Left renal pelvis (tissue), 4 donors: ENCODE measurements at places on chromosomes 1 and 21.

DNA sequence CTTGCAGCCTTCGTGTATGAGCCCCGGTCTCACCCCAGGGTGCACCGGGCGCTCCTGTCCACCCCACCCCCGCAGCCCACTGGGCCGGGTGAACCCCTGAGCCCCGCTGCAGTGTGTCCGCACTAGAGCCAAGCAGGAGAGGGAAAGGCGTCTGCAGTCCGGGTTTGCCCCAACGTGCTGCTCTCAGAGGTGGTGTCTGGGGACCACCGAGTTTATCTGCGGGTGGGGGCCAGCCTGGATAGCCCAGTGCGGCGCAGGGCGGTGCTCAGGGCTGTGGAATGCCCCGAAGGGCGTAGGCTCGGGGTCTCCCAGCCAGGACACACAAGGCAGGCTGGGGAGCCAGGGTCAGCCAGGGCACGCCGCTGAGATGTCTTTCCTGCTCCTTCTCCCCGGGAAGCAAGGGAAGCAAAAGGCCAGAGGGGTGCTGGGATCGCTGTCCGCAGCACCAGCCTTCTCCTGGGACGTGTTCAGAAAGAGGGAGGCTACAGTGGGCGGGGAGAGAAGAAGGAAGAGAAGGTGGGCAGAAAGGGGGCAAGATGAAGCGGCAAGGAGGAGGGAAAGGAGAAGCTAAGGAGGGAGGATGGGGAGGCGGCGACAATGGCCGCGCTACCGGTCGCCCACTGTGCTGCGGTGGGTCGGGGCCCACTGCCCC, 56.6 kb downstream of the MAB21L3 start:
- DNase-seq: no peak

GRCh38 chr1:209686322-209686721, 11.1 kb downstream of the G0S2 start:
- no peak for DNase-seq

DNA sequence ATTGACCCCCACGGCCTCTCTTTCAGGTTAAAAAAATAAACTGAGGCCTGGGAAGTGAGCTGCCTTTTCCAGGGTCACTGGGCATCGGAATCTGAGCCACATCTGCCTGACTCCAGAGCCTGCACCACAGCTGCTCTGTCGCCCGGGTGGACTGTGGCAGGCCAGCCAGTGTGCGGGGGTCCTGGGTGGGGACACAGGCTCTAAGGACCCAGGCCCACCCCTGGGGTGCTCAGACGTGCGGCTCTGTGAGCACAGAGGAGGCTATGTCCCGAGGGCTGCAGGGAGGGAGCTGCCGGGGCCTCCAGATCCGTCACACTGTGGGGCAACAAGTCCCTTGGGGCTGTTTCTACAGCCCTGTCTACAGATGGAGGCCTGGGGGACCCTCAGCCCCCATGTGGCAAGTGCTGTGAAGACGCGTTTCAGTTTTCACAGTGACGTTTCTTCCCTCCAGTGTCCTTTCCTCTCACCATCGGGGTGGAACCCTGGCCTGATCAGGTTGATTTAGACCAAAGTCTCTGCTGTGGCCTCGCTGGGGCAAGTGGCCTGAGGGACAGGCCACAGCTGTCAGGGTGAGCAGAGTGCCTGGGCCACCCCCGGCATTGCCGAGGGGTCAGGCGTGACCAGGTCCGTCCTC, 39.2 kb upstream of the ACTRT2 start:
- no peak for DNase-seq

DNA sequence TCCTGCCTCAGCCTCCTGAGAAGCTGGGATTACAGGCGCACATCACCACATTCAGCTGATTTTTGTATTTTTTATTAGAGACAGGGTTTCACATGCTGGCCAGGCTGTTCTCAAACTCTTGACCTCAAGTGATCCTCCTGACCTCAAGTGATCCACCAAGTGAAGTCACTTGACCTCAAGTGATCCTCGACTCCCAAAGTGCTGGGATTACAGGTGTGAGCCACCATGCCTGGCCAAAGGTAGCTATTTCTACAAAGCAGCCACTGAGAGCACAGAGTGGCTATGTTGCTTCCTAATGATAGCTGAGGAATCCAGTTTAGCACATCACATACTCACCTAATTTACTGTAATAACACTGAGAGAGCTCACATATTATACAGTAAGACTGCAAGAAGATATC, 44.8 kb upstream of the CPLANE2 start:
- DNase-seq: no peak

- no peak for DNase-seq
Measured at GRCh38 chr1:21857840-21858670, 46.0 kb downstream of the LDLRAD2 start.

DNA sequence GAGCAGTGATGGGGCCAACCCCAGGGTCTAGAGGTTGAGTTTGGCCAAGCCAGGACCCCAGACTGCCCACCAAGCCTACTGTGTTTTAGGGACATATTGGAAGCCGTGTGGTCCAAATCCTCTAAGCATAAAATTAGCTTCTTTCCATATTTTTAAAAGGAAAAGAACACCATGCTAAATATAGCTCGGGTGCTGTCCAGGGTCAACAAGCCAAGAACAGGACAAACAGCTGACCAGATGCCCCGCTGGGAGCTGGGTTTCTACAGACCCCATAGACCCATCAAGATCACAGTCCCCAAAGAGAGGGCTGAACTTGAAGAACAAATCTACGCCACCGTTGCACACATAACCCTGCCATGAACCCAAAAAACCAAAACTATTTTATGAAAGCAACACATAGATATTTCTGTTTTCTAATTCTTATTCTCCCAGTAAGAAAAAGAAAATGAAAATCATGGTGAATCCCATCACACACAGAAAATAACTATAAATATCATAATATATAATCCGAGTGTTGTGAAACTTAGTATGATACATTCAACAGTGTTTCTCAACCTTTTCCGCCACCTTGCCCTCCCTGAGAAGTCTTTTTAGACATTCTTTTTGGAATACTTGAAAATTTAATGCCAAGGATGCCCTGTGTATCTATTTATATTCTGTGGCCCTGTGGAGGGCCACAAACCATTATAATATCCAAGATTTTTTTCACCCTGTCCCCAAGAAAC, 36.2 kb upstream of the FHAD1 start:
- no peak for DNase-seq

- DNase-seq: no peak
Measured at GRCh38 chr21:27036736-27037301, 69.9 kb upstream of the ADAMTS5 start.

GRCh38 chr1:214698559-214698958, 95.6 kb downstream of the CENPF start:
- no peak for DNase-seq

DNA sequence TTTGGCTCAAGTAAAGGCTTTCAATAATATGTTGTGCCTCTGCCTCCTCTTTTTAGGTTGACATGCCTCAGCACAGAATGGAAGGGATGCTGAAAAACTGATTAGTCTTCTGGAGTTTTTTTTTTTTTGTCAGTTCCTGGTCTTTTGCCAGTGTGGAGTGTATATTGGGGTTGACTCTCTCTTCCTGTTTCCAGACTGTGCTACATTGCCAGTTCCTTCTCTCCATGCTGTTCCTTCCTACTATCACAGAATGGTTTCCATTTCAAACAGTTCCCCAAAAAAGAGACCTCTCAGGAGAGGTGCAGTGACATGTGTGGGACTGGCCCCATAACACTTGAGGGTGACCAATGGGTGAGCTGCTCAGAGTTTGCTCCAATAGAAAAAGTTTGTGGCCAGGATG, 101.7 kb upstream of the ETV3 start:
- DNase-seq: no peak

GRCh38 chr1:9244501-9245229, 10.1 kb downstream of the H6PD start:
- no peak for DNase-seq

DNA sequence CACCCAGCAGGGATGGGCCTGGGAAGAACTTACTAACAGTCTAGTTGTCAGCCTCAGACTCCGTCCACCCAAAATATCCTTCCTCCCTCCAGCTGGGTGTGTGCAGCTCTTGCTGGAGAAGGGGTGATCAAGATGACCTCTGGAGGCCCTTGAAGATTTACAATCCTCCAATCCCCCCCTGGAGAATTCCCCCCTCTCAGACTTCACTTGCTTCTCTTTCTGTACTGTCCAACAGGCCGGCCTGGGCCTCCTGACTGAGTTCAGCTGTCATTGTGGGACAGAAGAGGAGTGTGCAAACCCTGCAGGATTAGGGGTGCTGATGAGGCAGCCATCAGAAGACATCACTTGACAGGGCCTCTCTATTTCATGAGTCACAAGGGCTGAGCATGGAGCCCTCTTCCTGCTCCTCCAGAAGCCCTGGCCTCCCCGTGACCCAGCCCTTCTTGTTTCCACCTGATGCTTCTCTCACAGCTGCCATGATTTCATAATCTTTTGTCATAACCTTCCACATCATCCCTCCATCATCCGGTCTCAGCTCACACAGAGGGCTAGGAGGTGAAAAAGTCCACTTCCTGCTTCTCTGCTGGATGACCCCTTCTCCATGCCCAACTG, 17.5 kb upstream of the IGFN1 start:
- DNase-seq: no peak

GRCh38 chr1:108610073-108610472, 50.2 kb downstream of the EEIG2 start:
- DNase-seq: no peak

DNA sequence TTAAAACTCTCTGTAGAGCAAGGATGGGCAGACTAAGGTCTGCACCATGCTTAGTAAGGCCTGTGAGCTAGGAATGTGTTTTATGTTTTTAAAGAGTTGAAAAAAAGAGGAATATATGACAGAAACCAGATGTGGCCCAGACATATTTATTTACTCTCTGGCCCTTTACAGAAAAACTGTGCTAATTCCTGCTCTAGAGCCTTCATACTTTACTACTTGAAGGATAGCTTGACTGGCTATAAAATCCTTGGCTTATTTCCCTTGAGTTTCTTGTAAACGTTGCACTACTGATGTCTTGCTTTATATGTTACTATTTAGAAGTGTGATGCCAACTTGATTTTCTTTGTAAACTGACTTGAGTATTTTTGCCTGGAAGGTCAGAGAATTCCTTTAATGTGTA, 33.5 kb downstream of the CTBS start:
- peak; percentile 12 for DNase-seq

GRCh38 chr1:222923506-222923905, 108.7 kb downstream of the DISP1 start:
- DNase-seq: no peak

- DNase-seq: no peak
Measured at GRCh38 chr1:176471338-176472121, 8.6 kb downstream of the PAPPA2 start.

GRCh38 chr1:70403759-70404158, 7.3 kb upstream of the CTH start:
- DNase-seq: no peak

- DNase-seq: no peak
Measured at GRCh38 chr21:17711896-17712295, 99.2 kb upstream of the BTG3 start.

DNA sequence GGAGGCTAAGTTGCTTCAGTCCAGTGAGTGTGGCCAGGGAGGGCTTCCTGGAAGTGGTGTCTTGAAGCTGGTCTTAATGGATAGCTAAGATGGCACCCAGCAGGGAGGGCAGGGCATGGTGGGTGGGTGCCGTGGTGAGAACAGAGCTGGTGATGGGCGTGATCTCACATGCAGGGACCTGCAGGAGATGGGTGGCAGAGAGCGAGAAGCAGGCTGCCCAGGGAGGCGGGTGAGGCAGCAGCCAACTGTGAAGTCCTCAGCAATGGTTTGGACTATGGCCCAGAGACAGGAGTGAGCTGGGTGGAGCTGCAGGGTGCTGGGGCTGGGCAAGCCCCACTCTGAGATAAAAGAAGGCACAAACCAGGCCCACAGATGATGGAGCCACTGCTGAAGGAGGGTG, 50.7 kb downstream of the UMODL1 start:
- no peak for DNase-seq

GRCh38 chr1:33723251-33723650, 140.6 kb upstream of the HMGB4 start:
- DNase-seq: no peak

DNA sequence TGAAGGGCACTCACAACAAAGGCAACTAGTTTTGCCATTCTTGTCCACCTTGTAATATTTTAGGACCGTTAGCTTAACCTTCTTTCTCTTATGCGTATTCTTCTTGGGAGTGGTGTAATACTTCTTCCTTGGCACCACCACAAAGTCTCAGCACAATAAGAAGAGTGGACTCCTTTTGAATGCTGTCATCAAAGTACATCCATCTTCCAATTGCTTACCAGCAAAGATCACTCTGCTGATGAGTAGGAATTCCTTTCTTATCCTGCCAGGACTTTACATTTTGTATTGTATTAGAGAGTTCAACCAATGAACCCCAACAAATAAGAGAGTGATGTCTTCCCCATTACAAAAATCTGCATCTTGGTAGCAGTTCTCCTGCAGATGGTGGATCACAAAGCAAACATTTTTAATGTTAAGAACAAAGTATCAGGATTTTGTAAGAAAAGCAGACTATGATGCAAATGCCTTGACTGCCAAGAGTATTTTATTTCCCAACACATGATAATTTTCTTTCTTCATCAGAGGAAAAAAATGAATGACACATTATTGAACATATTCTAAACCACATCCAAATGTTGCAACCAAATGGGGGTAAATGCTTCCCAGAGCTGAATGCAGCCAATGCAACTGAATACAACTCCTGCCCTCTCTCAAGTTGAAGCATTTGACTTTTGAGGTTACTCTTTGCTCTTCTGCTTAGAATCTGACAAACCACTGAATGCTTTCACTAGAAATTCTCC, 5.1 kb upstream of the ARNT start:
- DNase-seq: no peak

DNA sequence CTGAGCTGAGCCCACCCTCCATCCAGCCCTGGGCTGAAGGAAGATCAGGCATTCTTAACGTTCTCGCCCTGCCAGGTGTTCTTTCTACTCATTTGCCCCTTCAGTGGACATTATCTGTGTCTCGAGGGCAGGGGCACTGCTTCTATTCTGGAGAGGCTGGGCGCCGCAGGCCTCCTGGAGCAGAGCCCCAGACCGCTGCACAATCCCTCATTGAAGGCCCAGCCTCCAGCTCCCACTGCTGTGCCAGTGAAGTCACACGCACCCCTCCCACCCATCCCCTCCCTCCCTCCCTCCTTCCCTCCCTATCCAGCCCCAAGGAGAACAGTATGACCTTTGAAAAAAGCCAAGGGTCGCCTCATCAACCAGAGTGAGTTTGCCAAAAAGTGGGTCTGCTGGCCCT, 76.7 kb downstream of the NFASC start:
- no peak for DNase-seq

- DNase-seq: no peak
Measured at GRCh38 chr1:115839679-115840237, 1.2 kb downstream of the NHLH2 start.

DNA sequence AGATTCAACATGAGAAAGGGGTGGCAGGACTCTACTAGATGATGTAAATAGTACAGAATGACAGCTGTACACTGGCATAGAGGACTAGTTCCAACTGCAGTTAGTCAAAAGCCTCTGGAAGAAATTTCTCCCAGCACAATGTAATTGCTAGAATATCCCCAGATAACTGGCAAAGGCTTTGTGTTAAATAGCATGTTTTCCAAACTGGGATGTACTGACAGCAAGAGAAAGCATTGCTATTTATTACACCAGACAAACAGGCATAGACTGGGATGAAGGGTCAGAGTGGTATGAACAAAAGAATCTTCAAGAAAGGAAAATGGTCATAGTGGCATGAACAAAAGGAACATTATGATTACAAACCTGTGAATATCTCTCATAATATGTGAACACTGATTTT, 115.9 kb upstream of the CXADR start:
- no peak for DNase-seq
